ENCODE measurements at places on chromosomes 2 and 18.

DNA sequence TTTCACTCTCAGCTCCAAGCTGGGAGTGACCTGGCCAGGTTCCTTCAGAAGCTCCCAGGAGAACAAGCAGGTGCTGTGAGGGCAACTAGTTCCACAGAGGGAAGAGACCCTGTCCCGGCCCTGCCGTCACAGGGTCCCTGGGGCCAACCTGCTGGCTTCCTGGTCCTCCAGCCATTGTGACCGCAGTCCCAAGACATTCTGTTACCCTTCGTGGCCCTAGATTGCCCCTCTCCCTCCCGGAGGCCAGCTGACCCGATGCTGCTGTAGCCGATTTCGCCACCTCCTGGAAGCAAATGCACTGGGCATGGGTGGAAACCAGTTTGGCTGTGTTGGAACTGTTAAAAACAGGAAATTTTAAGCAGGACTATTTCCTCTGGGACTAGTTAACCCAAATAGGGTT lies 55.4 kb downstream of the EPAS1 start:
- DNase-seq, result no peak

DNA sequence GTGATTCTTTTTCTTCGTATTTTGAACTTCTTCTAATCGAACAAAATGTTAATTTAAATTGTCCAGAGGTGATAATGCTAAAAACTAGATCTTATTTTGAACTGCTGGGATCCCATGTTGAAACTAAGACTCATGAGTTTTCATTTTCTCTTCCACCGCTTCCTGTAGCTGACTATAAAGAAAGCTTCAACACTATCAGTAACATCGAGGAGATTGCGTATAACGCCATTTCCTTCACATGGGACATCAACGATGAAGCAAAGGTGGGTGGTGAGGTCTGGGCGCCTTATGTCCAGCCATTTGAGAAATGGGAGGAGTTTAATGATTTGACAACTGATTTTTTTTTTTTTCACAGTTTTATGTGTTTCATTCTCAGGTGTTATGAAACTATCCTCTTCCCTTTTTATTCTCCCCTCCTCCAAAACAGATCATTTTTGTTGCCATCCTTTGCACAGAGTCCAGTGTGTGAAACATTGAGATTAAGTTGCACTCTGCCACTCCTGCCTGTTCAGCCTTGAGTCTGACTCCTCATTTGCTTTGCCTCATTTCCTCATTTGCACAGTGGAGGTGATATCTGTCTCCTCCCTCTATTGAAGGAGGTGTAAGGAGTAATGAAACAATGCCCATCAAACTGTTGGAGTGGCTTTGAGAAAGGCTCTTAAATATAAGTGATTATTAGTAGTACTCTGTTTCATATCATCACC lies 13.8 kb downstream of the GRHL1 start:
- no peak for DNase-seq

DNA sequence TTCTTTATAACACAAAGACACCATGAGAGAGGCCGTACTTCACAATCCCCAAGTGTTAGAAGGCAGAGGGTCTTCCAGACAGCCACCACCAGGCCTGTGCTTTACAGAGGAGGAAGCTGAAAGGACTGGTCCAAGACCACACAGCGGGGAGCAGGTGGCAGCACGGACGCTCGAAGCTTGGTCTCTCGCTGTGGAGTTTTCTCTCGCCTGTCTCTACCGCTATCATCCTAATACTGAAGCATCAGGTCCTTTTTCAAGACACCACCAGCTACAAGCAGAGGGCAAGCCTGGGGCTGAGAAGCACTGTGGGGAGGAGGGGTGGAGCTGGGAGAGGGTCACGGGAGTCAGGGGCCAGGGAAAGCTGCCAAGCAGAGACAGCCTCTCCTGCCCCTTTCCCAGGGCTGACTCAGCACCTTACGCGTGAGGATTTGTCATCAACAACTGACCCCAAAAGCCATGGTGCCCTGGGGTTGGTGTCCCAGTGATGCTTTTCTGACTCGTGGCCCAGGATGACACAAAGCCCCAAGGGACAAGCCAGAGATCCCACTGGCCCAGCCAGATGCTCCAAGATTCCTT lies 31.9 kb upstream of the FOSL2 start:
- peak; percentile 55 for DNase-seq

GRCh38 chr18:711310-711656 lies 1.1 kb downstream of the ENOSF1 start:
- DNase-seq, result no peak

DNA sequence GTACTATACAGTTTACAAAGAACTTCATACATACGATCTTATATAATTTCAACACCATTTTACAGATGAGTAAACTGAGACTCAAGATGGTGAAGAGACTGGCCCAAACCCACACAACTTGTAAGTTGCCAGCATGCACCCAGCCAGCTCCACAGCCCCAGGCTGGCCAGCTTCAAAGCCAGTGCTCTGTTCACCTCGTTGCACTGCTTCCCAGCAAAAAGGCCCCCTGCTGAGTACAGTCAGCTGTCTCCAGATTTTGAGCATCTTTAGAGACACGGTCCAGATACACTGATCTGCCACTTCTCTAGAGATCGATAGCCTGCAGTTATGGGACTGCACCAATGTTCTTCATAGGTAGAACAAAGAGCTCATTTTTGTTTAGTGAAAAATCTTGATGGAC lies 257.2 kb upstream of the CHAC2 start:
- DNase-seq, result no peak

GRCh38 chr2:95231723-95232122 lies 24.4 kb downstream of the ZNF892 start:
- peak; percentile 70 for DNase-seq

- peak; percentile 64 for DNase-seq
Observed at GRCh38 chr18:77131100-77131651, 1.4 kb downstream of the MBP start.

DNA sequence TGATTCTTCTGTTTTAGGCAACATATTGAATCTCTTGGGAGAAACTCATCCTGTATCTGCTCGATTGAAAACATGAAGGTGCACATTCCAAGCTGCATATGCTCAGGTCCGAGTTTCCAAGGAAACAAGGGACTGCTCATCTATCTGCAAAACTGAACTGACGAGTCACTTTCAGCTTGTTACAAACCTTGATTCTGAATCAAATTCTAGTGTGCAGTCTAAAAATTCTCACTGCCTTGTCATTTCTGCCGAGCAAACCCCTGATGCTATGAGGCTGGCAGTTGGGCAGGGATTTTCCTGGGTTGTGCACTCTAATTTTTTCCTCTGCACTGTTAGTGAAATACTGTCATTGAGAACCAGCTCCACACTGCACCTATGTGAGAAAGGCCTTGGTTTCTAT lies 101.3 kb upstream of the ETAA1 start:
- DNase-seq, result no peak

- no peak for DNase-seq
Observed at GRCh38 chr2:195413944-195414343, 243.1 kb upstream of the SLC39A10 start.

All from activated CD8-positive, alpha-beta T cell treated with anti-CD3 and anti-CD28 coated beads for 36 hours (primary cell).